ENCODE measurements at places on chromosomes 4 and X.

DNA sequence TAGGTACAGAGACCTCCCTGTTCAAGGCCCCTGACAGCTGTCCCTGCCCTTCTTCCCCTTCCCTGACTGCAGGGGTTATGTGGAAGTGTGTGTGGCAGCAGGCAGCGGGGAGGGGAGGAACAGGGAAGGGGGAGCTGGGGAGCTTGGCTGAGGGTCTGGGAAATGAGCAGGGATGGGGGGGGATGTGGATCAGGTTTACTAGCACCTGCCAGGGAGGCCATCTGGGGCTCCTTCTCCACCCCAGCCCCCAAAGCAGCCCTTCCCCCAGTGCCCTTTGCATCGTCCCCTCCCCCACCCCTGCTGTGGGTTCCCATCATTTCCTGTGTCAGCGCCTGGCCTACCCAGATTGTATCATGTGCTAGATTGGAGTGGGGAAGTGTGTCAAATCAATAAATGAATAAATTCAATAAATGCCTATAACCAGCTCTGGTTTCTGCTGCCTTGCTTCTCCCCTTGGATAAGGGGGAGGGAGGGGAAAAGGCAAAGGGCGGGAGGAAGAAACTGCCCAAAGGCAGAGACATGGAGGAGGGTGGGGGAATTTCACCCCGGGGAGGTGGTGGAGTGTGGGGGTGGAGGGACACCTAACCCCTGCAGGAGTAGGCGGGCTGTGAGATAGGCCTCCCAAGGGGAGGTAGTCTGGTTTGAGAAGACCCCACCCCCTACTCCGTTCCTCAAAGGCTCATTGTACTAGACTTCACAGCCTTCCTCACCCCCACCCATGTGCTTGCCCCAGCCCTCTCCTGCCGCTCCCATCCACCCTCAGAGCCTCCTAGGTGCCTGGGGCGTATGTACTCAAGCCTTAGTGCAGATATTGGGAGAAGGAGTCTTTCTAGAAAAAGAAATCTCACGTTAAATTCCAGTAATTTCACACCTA lies 3.2 kb downstream of the CXorf65 start:
- no peak for DNase-seq

- peak; percentile 69 for DNase-seq
Observed at GRCh38 chr4:87540146-87541058, 11.2 kb upstream of the SPARCL1 start.

GRCh38 chr4:107966903-107967302 lies 22.8 kb upstream of the HADH start:
- no peak for DNase-seq

GRCh38 chr4:47167081-47168035 lies 136.0 kb downstream of the GABRB1 start:
- no peak for DNase-seq

GRCh38 chrX:140943513-140943912 lies 58.9 kb upstream of the SPANXB1 start:
- no peak for DNase-seq

DNA sequence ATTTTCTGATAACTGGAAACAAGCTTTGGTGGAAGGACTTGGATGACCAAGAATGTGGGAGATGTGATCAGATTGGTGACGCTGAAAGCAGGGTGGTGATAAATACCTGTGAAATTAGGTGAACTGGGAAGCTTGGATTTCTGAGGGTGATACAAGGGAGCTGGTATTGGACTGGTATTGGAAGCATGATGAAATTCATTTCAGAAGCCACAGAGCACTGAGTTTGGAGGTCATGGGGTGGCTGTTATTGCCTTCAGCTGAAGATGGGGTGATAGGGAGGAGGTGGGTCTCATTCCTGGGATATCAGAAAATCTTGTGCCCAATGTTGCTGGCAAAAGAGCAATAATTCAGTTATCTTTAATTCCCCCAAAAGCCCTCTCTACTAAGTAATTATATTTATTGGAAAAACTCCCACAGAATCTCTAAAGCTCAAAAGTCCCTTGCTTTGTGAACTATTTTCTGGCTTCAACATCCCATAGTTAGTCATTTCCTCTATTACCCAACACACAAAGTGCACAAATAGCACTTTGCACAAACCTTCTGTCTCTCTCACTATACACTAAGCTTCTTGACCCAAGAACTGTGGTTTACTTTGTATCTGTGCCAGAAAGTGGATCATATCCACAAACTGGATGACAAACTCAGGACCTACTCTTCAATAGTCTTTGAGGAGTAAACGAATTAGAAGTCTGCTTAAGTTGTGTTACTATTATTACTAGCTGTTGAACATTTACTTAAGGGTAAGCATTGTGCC lies 23.1 kb upstream of the CAMK2D start:
- DNase-seq, result no peak

- no peak for DNase-seq
Observed at GRCh38 chr4:10384974-10385373, 72.3 kb downstream of the ZNF518B start.

GRCh38 chrX:44061968-44062614 lies 88.9 kb upstream of the NDP start:
- no peak for DNase-seq

- no peak for DNase-seq
Observed at GRCh38 chr4:19736968-19737756, 514.5 kb upstream of the SLIT2 start.

GRCh38 chr4:3017504-3017903 lies 54.1 kb downstream of the GRK4 start:
- DNase-seq, result no peak

- no peak for DNase-seq
Observed at GRCh38 chrX:47489507-47490275, 6.7 kb upstream of the ZNF41 start.

DNA sequence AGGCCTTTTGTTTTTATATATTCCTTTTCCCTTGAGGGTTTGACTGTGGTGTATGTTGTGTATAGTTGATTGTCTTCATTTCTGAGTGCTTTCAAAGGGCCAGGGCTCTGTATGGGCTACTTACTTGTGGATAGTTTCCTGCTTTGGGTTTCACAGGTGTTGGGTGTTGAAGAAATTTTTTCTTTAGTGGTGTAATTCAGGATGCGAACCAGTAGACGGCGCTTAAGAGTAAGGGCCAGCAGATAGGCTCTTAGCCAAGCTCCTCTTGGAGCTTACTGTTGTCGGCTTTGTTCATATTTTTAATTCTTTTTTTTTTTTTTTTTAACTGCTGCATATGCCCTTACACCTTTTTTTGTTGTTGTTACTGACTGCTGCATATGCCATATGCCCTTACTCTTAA lies 276.3 kb upstream of the GALNT7 start:
- DNase-seq, result no peak

DNA sequence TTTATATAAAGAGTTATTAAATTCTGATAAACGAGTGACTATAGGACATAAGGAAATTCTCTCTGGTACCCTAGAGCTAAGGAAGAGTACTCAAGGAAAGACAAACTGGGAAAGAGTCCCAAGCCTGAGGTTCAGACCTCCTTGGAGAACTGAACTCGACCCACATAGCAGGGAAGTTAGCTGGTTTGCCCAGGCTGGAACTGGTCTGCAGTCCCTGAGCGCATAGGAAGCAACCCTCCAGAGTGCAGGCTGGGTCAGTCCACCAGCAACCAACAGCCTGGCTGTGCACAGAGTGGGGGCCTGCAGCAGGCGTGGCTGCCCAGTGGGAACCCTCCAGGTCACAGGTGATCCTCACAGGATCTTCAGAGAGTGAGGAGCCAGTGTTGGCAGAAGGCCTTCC lies 114.1 kb downstream of the SOWAHB start:
- DNase-seq, result no peak

DNA sequence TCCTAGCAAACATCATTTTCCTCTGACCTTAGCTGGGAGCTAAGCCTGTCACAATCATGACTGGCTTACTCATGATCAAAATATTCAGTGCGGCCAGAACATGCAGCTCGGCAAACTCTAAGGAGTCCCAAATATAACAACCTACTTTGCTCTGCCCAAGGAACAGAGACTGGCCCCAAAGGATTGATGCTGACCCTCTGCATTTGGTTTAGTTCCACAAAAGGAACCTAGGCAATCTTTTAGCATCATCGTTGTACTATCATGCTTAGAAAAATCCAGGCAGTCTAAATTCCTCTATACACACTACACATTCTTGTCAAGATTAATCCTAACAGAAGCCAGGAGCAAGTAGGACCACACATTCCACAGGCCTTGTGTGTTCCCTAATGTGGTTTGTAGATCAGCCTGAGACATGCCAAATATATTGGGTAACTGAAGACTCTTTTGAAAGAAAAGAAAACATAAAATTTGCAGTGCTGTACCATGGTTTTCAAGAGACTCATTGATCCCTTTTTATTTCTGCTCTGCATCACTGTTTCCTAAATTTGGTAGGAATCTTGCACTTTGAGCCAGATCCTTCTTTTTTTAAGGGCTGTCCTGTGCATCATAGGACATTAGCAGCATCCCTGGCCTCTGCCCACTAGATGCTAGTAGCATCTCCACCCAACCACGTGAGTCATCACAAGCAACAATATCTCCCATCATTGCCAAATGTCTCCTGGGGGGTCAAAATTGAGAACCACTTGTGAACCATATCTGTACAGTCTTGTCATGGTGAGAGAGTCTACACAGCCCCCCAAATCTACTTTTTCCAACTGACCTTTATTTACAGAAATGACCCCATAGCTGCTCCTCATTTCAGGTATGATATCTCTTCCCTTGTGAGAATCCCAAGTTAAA lies 17.6 kb upstream of the CC2D2A start:
- peak; percentile 64 for DNase-seq

- no peak for DNase-seq
Observed at GRCh38 chr4:37054531-37055077, 189.9 kb upstream of the NWD2 start.

GRCh38 chrX:142999199-142999701 lies 26.5 kb upstream of the SPANXN4 start:
- DNase-seq, result no peak

- DNase-seq, result no peak
Observed at GRCh38 chr4:15926486-15926885, 12.1 kb downstream of the FGFBP1 start.

- no peak for DNase-seq
Observed at GRCh38 chr4:112557676-112558411, 41.9 kb upstream of the NEUROG2 start.

DNA sequence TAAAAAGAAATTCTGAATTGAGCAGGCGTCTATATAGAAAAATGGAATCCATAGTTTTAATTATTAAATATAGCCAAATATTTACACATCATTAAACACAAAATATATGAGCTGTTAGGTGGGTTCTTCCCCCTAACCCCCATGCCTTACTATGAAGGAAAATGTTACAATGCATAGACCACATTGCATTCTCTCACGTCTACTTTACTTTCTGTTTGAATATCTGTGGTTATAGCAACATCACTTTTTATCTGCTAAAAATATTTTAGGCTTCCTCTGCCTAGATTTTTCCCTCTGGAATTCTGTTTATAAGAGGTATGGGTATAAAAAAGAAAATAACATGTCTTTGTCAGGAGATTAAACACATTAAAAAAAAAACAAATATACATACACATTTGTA lies 73.1 kb downstream of the MAML3 start:
- no peak for DNase-seq

DNA sequence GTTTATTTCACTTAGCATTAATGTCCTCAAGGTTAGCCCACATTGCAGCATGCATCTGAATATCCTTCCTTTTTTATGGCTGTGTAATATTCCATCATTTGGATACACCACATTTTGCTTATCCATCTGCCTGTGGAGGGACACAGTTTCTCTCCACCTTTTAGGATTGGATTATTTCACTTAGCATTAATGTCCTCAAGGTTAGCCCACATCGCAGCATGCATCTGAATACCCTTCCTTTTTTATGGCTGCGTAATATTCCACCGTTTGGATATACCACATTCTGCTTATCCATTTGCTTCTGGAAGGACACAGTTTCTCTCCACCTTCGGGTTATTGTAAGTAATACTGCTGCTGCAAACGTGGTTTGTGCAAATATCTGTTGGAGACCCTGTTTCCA lies 110.0 kb downstream of the DHRSX start:
- DNase-seq, result no peak

DNA sequence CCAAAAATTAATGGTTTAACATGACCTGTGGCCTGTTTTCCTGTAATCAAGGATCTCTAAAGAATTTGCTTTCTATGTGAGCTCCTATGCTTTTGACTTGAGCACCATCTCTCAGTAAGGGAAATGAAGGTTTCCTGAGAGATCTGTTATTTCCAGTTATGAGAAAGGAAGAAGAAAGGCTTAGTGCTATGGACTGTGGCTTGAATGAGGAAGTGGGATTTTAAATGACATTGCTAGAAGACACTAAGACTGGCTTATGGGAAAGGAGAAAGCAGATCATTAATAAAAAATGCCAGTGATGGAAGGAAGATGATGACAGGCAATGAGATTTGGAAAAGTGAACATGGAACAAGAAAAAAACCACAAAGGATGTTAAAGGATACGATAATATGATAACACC lies 285.4 kb downstream of the OPHN1 start:
- DNase-seq, result no peak

- no peak for DNase-seq
Observed at GRCh38 chrX:46642145-46642544, 68.6 kb downstream of the CHST7 start.

- DNase-seq, result no peak
Observed at GRCh38 chr4:89352541-89352940, 44.9 kb upstream of the GPRIN3 start.

- DNase-seq, result peak; percentile 61
Observed at GRCh38 chrX:155263854-155264628, at the start of gene RAB39B. Gene RAB39B, minus strand, starts transcription at chrX:155264491. Its CDS starts 203 bp downstream, at chrX:155264288.

DNA sequence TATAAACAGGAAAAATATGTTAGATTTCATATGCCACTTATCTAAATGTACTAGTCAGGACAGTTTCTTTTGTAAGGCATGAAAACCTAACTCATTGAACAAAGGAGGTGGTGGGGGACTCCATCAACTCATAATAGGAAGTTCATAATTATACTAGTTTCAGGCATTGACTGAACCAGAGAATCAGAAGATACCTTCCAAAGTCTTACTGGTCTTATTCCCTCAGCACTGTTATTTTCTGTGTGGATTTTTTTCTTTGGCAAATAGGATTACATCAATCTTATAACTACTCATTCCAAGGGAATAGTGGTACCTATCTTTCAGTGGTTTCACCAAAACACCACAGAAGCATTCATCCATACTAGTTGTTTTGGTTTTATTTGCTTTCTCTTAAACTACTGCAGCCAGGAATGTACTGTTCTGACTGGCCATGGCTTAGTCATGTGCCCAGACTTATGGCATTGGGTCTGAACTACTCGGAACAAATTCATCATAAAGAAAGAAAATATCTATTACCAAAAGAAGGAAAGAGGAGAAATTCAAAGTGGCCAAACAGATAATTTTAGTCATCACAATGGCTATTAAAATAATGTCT lies 273.9 kb downstream of the ARAP2 start:
- no peak for DNase-seq

- DNase-seq, result no peak
Observed at GRCh38 chrX:108573136-108573535, 133.5 kb downstream of the COL4A5 start.

GRCh38 chrX:681989-682388 lies 51.4 kb downstream of the SHOX start:
- DNase-seq, result no peak

DNA sequence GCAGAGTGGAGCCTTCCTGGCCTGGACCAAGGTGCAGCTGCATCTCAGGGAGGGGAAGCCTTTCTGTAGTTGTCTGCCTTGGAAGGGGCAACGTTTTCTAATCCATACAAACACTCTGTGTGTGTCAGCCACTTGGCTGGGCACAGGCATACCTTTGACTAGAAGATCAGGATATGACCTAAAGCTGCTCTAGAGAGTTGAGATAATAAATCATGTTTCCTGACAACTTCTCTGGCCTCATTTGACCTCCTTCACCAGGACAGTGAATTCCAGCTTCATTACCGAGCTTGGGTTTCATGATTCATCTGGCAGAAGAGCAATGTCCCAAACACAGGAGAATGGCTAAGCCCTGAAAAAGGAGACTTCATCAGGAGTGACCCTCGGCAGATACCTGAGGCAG lies 89.6 kb upstream of the KIT start:
- DNase-seq, result no peak

GRCh38 chr4:78410225-78410624 lies 141.3 kb upstream of the ANXA3 start:
- no peak for DNase-seq
